Fibroblast of skin of left quadriceps (primary cell): ENCODE measurements at places on chromosomes 3 and 15.

GRCh38 chr3:174125267-174125824 is 727.8 kb downstream of the NLGN1 start:
- DNase-seq, result peak; percentile 29

DNA sequence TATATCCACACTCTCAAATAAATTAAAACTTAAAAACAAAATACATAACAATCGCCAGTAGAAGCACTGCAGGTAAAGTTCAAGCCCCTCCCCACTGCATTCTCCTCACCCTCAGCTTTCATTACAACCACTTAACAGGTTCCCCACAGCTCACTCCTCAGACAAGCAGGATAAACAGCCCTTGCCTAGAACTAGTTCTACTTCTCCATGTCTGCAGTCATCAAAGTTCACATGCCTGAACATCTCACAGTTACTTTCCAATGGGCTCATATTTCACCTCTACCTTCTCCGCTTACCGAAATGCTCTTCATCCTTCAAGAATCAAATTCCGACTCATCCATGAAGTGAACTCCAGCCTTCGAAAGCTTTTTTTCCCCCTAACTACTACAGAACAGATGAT is 4.1 kb downstream of the YEATS2 start:
- DNase-seq, result no peak

DNA sequence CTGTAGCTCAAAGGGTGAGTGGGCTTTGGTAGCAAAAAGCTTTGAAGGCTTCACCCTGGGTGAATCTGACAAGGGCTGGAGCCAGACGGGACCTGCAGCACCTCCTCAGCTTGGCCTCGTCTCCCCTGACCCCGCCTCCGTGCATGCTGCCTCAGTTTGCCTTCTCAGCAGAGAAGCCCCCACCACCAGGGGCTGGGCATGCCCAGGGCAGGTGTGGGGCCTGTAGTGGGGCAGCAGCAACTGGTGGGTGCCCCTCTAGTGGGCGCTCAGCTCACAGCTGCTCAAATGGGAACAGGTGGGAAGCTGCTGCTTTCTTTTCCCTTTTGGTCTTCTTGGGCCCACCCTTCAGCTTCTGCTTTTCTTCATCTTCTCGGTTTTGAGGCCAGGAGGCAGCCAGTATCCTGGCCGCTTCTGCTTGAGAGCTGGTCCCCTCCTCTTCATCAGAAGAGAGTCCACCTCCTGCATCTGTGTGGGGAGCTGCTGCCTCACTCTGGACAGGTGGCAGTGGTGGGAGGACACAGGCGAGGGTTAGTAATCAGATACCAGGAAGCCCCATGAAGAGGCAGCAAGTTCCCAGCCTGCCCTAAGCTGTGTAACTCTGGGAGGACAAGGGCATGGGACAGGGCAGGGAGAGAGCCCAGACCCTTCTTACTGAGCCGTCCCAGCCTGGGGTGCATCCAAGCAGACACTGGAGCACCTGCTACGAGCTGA is 21.0 kb downstream of the TMEM43 start:
- no peak for DNase-seq

DNA sequence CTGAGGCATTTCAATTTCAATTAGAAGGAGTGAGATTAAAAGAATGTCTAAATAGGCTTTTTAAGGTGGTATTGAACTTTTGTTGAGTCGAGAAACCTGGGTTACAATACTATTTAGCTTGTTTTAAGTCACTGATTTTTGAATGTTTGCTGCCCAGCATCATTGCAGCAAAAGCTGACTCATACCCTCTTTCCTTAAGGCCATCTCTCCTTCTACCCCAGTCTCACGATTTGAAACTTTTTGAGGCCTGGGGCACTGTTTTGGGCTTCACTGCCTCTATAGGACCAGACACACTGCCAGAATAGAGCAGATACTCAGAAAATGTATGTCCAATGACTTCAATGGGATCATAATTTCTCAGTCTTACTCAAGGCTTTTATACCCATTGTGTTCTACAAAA is 319.6 kb upstream of the TGFBR2 start:
- no peak for DNase-seq

- DNase-seq, result no peak
Measured at GRCh38 chr3:82261013-82261412, 499.6 kb upstream of the GBE1 start.

DNA sequence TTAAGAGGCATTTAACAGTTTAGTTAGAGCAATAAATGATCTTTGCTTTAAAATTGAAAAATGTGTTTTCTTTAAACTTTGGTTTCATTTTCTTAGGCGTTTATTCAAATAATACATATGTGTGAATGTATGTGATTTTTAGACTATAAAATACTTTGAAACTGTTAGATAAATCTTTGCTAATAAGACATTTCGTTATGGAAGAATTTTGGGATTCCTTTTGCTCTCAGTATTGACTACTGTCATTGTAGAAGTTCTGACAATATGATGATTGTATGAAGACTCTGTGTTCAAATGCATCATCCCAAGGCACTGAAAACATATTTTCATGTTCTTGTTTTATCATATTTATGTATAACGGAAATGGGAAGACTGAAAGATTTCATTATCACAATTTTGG is 43.8 kb upstream of the GOLGA8A start:
- no peak for DNase-seq

- no peak for DNase-seq
Measured at GRCh38 chr15:48644467-48644826, 1.1 kb downstream of the FBN1 start.

GRCh38 chr15:58886921-58887320 is 46.6 kb downstream of the SLTM start:
- DNase-seq, result no peak
